Glutamatergic neuron (in vitro differentiated cells): ENCODE measurements at places on chromosomes 2 and 18.
A peak's percentile ranks its signal among the peaks of the same experiment; 100 is the strongest.

- peak; percentile 53 for DNase-seq
Observed at GRCh38 chr18:69402533-69402989, 1.9 kb downstream of the DOK6 start.

DNA sequence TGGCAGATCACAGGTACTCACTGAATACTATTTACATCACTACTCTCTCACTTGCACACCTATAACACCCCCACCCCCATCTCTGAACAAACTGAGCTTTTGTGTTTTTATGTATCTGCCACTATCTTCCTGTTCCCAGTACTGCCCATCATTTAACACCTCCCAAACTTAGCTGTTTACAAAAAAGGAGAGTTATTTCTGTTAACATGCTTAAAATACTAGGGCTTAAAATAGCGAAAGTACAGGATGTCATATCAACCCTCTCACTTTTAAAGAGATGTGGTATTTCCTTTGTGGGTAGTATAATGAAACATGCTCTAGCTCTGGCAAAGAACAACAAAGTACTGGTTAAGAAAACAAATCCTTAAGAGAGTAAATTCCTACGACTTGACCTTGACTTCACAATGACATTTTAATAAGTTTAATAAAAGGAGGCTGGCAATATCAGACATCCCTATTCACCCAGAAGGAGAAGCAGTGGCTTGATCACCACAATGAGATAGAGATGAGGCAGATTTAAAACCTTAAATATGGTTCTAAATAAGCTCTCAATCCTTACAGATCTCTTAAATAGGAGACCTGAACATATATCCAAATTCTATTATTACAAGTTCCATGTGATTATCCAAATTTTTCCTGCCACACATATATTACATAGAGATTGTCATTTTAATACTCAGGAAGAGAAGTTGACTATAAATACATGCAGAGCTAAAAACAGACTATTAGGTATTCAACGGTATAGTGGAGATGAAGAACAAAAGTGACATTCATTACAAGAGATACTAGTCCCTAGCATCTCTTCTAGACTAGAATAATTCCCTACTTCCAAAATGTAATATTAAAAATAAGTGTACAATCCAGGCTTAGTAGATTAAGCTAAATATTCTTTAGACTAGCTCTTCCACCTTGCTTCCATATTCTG is 36.9 kb downstream of the TRAK2 start:
- no peak for DNase-seq

- DNase-seq, result peak; percentile 58
Observed at GRCh38 chr2:172098650-172099471, 3.8 kb downstream of the DLX2 start.

DNA sequence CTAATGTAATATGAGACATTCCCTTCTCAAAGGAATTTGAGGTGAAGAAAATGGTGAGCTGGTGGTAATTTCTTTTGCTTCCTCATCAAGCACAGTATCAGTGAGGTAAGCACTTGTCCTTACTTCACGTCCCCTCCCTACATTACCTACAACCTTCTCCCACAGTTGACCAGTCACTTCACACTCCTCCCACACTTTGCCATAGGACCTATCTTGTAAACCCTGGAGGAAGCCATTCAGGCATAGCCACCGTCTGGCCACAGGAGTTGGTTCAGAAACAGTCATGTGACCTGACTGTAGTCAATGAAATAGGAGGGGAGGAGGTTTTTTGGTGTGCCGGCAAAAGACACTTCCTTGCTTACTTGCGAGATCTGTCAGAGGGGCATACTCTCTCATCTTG is 12.1 kb downstream of the ACOXL start:
- no peak for DNase-seq

GRCh38 chr18:45359275-45360009 is 255.8 kb upstream of the SLC14A2 start:
- no peak for DNase-seq

- peak; percentile 39 for DNase-seq
Observed at GRCh38 chr2:176187899-176188773, at the start of gene HOXD1. TSS of gene HOXD1 (plus strand) at chr2:176188668. CDS start at chr2:176188802, 134 bp downstream.

GRCh38 chr2:144374163-144374661 is 145.7 kb downstream of the ZEB2 start:
- no peak for DNase-seq

- DNase-seq, result no peak
Observed at GRCh38 chr2:39099870-39100728, 20.8 kb downstream of the SOS1 start.

DNA sequence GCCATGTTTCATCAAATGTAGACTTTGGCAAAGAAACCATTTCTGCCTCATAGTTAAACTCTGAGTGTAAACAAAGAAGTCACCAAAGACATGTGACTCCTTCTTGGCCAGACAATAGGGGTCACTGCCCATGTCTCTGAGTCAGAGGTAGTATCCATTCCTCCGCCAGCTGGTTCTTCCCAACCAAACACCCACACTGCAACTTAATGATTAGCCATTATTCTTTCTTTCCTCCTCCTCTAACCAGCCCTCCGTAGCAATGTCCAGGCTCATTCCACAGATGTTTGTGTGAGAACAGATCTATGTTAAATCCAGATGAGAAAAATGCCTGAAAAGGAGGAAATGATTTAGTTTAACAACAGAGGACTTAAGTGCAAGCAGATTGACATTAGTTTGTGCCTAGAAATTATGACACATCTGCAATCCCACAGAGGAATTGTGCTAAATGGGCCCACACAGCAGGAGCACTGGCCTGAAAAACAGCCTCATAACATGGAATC is 127.9 kb upstream of the SH3BP4 start:
- DNase-seq, result no peak

DNA sequence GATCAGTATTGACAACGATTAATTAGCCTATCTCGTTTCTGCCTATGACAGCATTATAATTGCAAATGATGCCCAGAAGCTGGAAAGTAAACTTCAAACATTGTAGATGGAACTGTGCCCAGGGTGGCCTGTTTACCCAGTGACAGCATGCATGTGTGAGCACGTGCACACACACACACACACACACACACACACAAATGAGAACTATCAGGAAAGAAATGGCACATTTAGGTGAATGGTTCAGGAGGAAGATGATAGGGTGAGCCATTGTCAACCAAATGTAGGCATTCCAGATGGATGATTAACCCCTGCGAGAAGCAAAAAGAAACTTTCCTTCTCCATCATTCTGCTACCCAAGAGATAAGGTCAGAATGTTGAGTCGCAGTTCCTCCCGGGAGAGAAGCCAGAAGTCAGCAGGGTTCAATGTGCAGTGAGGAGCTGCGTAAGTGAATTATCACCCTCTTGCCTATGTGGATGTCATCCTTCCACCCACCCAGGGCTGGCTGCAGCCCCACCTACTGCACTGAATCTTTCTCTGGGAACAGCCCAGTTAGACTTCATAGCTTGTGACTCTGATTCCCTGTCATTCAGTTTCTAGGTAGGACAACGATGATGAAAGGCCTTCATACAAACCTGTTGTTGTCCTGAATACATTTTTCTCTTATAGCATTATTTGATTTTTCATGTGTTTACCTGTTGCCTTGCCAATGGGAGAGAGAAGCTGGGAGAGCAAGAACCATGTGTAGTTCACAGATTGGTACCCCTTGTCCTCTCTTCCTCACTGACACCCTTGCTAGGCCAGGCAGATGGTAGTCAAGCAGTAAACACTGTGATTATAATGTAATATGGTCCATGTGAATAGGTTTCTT is 3.5 kb upstream of the APOB start:
- DNase-seq, result no peak
